ENCODE measurements at places on chromosomes 3 and 15. TPM values are rescaled to one million over a fixed set of nuclear protein-coding genes. Genes with fewer than 3 reads are reported as not detected.

GATM gene
- 3.3 TPM for total RNA-seq

TMEM43 gene
- total RNA-seq = 39.9 TPM

ASB14 gene
- total RNA-seq = not detected

DUT gene
- total RNA-seq = 279 TPM

CATSPER2 gene
- total RNA-seq = 4.5 TPM

THSD4 gene
- not detected for total RNA-seq

TTLL13 gene
- total RNA-seq = 1.9 TPM

ABI3BP gene
- not detected for total RNA-seq

DNA sequence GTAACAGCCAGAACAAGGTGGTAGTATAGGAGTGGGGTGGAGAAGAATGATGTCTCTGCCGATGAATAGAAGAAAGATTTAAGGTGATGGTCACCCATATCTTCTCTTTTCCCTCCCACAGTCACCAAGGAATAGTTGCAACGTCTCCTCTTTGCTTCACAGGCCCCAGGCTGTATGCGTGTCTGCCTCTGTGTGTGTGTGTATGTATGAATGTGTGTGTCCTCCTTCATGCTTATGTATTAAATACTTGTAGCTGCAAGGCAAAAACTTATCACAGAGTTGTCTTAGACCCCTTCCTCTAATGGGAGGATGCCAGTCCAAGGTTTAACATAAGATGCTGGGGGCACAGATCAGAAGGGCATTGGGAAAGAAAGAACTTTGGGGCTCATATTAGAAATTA lies 19.1 kb upstream of the BNC1 start:
- DNase-seq = no peak
- H3K36me3 ChIP-seq = no peaks in the 10 kb centered on the region
- H3K4me1 ChIP-seq = no peaks in the 10 kb centered on the region

DNA sequence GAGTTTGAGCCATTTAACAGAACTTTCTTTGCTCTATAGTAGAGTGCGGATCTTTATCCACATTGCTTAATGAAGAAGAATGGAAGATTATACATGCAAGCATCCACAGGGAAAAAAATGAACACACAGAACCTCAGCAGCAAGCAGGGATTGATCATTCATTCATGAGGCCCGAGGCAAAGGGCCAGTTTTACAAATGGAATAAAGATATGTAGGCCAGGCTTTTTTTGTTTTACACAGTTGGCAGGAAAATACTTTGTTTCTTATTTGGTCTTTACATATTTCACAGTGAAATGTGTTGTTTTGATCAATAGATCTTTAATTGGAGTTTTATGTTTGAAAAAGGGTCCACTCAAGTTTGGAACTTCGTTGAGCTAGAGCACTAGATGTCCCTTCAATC lies 117.5 kb downstream of the LRTM1 start:
- H3K27me3 ChIP-seq = no peaks in the 10 kb centered on the region
- DNase-seq = no peak
- H3K4me1 ChIP-seq = no peaks in the 10 kb centered on the region
- no peak overlapping the region for H3K27ac ChIP-seq
- no peak overlapping the region for H3K4me3 ChIP-seq

GRCh38 chr3:52752045-52752660 lies 18.6 kb downstream of the NEK4 start:
- no peak overlapping the region for H3K4me3 ChIP-seq
- no peak overlapping the region for H3K27ac ChIP-seq
- H3K4me1 ChIP-seq = no peaks in the 10 kb centered on the region
- no peaks in the 10 kb centered on the region for H3K27me3 ChIP-seq
- peaks cover 10% of the 10 kb centered on the region for H3K36me3 ChIP-seq

GRCh38 chr3:145648396-145648795 lies 512.6 kb downstream of the PLOD2 start:
- H3K4me3 ChIP-seq = no peak overlapping the region
- no peaks in the 10 kb centered on the region for H3K36me3 ChIP-seq
- no peak overlapping the region for H3K27ac ChIP-seq
- no peak for DNase-seq

DNA sequence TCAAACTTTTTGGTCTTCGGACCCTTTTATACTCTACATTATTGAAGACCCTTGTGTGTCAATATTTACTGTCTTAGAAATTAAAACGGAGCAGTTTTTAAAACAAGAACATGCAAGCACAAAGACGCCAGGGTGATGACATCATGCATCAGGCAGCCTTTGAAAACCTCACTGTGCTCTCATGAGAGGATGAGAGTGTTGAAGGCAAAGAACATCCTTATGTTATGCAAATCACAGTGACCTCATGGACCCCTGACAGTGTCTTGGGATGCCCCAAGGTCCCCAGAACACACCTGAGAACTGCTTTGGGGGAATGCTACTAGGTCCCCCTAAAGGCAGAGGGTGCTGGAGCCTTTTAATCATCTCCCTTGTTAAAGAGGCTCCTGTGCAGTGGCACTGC lies 51.6 kb downstream of the CHDH start:
- peaks cover 15% of the 10 kb centered on the region for H3K27me3 ChIP-seq
- H3K4me3 ChIP-seq = no peak overlapping the region
- no peak for DNase-seq
- no peaks in the 10 kb centered on the region for H3K36me3 ChIP-seq
- no peak overlapping the region for H3K27ac ChIP-seq

GRCh38 chr15:89806559-89807550 lies 7.8 kb downstream of the ANPEP start:
- no peaks in the 10 kb centered on the region for H3K36me3 ChIP-seq
- no peak overlapping the region for H3K4me3 ChIP-seq
- H3K27me3 ChIP-seq = no peaks in the 10 kb centered on the region
- H3K27ac ChIP-seq = no peak overlapping the region
- no peak for DNase-seq

DNA sequence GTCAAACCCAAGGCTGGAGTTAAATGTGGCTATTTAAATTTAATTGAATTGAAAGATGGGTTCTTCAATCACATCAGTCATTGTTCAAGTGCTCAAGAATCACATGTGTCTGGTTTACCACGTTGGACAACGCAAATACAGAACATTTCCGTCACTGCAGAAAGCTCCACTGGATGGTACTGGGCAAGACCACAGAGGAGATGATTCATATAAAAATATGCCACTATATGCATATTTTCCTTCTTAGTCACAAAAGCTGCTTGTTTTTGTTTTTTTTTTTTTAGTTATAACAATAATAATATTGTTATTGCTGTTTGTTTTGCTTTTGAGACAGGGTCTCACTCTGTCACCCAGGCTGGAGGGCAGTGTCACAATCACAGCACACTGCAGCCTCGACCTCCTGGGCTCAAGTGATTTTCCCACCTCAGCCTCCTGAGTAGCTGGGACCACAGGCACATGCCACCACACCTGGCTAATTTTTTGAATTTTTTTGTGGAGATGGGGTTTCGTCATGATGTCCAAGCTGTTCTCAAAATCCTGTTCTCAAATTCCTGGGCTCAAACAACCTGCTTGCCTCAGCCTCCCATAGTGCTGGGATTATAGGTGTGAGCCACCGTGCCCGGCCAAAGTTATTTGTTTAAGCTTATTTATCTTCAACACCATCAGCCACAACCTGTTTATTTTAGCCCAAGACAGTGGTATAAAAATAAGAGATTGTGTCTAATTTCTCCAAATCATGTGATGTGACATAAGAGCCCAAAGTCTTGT lies 19.4 kb downstream of the RTP3 start:
- no peak for DNase-seq
- H3K27ac ChIP-seq = no peak overlapping the region
- H3K4me1 ChIP-seq = peaks cover 9% of the 10 kb centered on the region
- H3K36me3 ChIP-seq = no peaks in the 10 kb centered on the region
- no peaks in the 10 kb centered on the region for H3K27me3 ChIP-seq

- H3K27me3 ChIP-seq = no peaks in the 10 kb centered on the region
- H3K27ac ChIP-seq = peak overlapping the region; percentile 48
- DNase-seq = no peak
- no peaks in the 10 kb centered on the region for H3K36me3 ChIP-seq
Measured at GRCh38 chr3:131925571-131925970, 109.2 kb downstream of the CPNE4 start.

DNA sequence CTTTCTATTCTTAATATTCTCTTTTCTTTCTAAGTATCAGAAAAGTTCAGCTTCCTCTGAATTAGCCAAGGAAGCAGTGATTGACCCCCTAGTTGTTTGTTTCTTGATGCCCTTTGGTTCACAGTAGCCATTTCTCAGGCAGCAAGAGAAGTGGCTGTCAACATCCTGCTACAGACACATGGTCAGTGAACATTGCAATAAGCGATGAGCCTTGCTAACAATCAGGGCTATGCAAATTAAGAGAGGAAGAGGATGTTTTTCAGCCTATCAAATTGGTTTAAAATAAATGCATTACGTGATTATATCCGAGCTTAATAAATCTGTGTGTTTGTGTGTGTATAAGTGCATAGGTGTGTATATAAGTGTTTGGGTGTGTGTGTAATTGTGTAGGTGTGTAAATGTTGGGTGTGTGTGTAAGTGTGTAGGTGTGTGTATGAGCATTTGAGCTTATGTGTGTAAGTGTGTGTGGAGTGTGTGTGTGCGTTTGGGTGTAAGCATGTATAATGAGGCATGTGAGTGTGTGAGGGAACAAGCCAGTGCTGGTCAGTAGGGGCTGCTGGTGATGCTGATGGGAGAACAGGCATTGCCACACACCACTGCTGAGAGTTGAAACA lies 78.1 kb upstream of the XCR1 start:
- H3K4me3 ChIP-seq = no peak overlapping the region
- peaks cover 59% of the 10 kb centered on the region for H3K27me3 ChIP-seq
- no peak overlapping the region for H3K27ac ChIP-seq
- DNase-seq = no peak
- H3K36me3 ChIP-seq = peaks cover 14% of the 10 kb centered on the region
- H3K4me1 ChIP-seq = peaks cover 20% of the 10 kb centered on the region

- no peaks in the 10 kb centered on the region for H3K27me3 ChIP-seq
- H3K4me1 ChIP-seq = peaks cover 68% of the 10 kb centered on the region
- peak overlapping the region; percentile 80 for H3K27ac ChIP-seq
- peaks cover 3% of the 10 kb centered on the region for H3K36me3 ChIP-seq
Measured at GRCh38 chr15:63606308-63606707, 9.1 kb downstream of the FBXL22 start.

DNA sequence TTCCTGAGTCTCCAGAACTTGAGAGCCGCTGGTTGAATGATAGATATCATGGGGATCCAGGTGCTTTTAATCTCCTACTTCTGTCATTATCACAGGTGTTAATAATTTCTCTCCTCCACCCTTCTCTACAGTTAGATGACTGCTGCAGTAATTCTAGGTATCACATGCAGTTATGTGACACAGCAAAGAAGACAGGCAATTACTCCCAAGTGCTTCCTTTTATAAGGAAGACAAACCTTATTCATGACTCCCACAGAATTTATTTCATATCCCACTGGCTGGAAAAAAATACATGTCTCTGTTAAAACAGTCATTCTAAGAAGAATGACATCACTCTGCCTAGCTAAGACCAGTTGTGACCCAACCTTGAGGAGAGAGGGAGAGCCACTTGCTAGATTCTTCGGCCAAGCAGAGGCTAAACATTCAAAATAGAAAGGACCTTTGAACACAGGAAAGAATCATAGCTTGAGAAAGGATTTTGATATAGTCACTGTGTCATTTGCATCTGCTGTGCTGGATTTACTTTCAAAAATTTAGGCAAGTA lies 500.6 kb downstream of the SI start:
- no peaks in the 10 kb centered on the region for H3K27me3 ChIP-seq
- H3K4me1 ChIP-seq = no peaks in the 10 kb centered on the region
- H3K36me3 ChIP-seq = no peaks in the 10 kb centered on the region
- DNase-seq = no peak

- no peaks in the 10 kb centered on the region for H3K36me3 ChIP-seq
- no peaks in the 10 kb centered on the region for H3K4me1 ChIP-seq
- H3K27me3 ChIP-seq = no peaks in the 10 kb centered on the region
- no peak overlapping the region for H3K27ac ChIP-seq
- DNase-seq = no peak
- no peak overlapping the region for H3K4me3 ChIP-seq
Measured at GRCh38 chr15:42665827-42666226, 71.1 kb downstream of the CDAN1 start.

GRCh38 chr3:24406900-24407299 lies 87.8 kb downstream of the THRB start:
- no peaks in the 10 kb centered on the region for H3K4me1 ChIP-seq
- no peak overlapping the region for H3K4me3 ChIP-seq
- no peaks in the 10 kb centered on the region for H3K36me3 ChIP-seq
- H3K27ac ChIP-seq = no peak overlapping the region
- DNase-seq = no peak
- no peaks in the 10 kb centered on the region for H3K27me3 ChIP-seq

DNA sequence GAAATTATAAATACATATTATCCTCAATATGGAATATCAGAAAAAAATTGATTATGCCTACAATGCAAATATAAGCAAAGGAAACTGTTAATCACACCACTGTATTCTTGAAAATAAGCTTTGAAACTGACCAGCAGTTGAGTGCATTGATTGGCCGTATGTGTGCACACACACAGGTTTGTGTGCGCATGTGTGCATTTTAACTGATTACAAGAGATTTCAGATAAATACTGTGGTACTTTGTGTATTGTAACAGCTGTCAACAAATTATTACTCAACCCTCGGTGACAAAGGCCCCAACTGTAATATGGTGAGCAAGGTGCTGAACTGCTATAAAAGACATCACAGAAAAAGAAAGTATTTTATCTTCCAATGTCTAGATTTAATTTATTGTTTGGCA lies 1238.9 kb upstream of the ALCAM start:
- H3K4me1 ChIP-seq = no peaks in the 10 kb centered on the region
- H3K27me3 ChIP-seq = no peaks in the 10 kb centered on the region
- H3K36me3 ChIP-seq = no peaks in the 10 kb centered on the region

DNA sequence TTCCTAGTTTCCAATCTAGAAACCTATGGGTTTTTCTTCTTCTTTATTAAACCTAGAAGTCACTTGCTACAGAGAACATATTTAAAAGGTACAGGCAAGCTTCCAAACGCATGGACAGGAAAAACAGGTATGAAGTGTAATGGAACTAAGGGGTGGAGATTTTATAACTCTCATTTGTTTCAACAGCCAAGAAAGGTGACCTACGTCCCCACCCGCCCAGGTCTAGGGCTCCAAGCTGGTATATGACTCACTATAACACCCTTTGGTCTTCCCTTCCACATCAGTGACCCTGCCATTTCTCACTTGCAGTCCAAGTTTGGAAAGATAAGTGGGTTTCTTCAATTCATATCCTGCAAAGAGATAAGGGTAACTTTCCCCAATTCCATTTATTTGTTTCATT lies 6.0 kb upstream of the LIPH start:
- no peaks in the 10 kb centered on the region for H3K27me3 ChIP-seq
- no peak for DNase-seq
- H3K4me3 ChIP-seq = no peak overlapping the region
- no peaks in the 10 kb centered on the region for H3K36me3 ChIP-seq
- peaks cover 22% of the 10 kb centered on the region for H3K4me1 ChIP-seq

- peaks cover 100% of the 10 kb centered on the region for H3K4me1 ChIP-seq
- peak overlapping the region; percentile 100 for H3K27ac ChIP-seq
- peak; percentile 45 for DNase-seq
- H3K36me3 ChIP-seq = peaks cover 21% of the 10 kb centered on the region
Measured at GRCh38 chr3:111610189-111610588, 15.0 kb upstream of the ZBED2 start.

GRCh38 chr3:42749753-42750231 lies 23.3 kb downstream of the CCDC13 start:
- H3K36me3 ChIP-seq = no peaks in the 10 kb centered on the region
- no peak for DNase-seq
- no peak overlapping the region for H3K4me3 ChIP-seq
- H3K4me1 ChIP-seq = peaks cover 14% of the 10 kb centered on the region
- H3K27ac ChIP-seq = no peak overlapping the region
- H3K27me3 ChIP-seq = no peaks in the 10 kb centered on the region

GRCh38 chr3:46939578-46940445 lies 36.7 kb downstream of the CCDC12 start:
- H3K4me3 ChIP-seq = no peak overlapping the region
- H3K36me3 ChIP-seq = peaks cover 4% of the 10 kb centered on the region
- H3K4me1 ChIP-seq = peaks cover 51% of the 10 kb centered on the region
- DNase-seq = no peak
- no peaks in the 10 kb centered on the region for H3K27me3 ChIP-seq
- H3K27ac ChIP-seq = no peak overlapping the region
